ENCODE measurements at places on chromosomes 7 and 10.

DNA sequence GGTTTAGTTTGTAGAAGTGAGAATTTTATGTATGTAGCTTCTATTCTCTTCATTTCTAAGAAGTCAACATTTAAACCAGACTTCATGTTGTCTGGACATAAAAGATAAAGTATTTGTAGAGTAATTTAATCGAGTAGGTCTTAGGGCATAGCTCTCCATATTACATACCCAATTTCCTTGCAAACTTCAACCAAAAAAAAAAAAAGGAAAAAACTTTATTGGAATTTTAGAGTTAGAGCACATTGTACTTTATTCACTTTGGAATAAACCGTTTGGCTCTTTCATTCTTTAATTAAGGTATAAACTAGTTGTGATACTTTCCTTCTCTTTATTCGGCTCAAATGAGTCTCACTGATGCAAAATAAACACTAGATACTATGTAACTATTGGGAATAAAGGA lies 36.0 kb downstream of the PTER start:
- no peak for DNase-seq

DNA sequence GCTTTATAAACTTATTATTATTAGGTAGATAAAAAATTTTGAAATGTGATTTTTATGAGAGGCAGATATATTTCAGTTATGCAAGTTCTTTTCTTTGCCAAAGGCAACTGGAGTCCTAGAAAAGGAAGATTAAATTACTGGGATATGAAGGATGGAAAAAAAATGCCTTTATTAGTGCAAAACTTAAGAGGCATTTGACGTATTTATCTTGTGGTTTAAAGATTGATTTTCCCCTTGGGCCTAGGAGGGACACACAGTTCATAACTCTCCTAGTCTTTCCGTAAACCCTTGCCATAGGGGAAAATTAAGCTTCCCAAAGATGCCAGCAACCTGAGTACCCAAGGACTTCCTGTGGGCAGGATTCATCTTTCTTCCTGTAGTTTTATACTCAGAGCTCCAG lies 3.1 kb upstream of the STEAP4 start:
- DNase-seq: no peak

- DNase-seq: no peak
Observed at GRCh38 chr10:128086003-128086863, 40.0 kb downstream of the MKI67 start.

DNA sequence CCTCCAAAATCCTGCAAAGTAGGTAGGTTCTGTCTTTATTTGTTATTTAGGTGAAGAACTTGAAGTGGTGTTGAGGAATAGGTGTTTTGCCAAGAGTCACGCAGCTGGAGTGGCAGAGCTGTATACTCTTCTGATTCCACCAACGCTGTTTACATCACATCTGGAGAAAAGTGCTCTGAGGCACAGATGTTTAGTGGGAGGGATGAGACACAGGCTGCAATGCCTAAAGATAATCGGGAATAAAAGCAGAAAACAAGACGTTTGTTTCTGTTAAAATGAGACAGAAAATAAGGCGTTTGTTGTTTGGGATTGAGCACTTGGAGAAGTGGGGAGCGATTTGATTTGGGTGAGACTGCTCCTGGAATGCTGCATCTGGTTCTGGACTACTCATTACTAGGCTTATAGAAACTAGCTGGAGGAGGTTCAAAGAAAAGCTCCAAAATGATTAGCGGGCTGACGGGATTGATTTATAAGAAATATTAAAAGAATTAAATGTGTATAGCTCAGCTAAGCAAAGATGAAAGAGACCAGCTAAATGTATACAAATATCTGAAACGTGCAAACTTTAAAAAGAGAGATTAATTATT lies 54.3 kb downstream of the TRUB1 start:
- DNase-seq: no peak

GRCh38 chr10:111548084-111548726 lies 471.4 kb downstream of the ADRA2A start:
- DNase-seq: no peak

GRCh38 chr10:10156917-10157600 lies 860.6 kb upstream of the CELF2 start:
- no peak for DNase-seq

- no peak for DNase-seq
Observed at GRCh38 chr10:71082960-71083715, 129.2 kb upstream of the UNC5B start.

DNA sequence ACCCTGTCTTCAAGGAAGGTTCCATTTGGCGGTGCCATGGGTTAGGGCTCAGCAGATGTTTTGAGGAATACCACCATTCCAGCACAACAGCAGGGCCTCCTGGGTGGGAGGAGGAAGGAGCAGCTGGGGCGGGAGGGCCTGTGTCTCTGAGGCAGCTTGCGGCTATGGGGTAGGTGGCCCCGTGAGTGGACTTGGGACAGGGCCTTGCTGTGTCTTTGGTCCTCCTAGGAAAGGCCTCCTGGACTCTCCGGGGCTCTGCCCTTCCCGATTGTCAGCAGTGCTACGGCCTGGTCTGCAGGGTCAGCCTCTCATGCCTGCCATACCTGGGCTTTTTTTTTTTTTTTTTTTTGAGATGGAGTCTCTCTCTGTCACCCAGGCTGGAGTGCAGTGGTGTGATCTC lies 96.7 kb downstream of the PAXIP1 start:
- DNase-seq: no peak

DNA sequence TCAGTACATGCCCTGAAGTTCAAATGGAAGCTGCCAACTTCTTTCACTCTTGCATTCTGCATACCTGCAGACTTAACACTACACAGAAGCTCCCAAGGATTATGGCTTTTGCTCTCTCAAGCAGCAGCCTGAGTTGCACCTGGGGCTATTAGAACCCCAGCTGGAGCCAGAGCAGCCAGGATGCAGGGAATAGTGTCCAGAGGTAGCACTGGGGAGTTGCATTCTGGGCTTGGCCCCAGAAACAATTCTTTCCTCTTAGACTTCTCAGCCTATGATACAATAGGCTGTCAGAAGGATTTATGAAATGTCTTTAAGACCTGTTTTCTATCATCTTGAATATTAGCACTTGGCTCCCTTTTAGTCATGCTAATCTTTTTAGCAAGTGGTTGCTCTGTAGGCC lies 886.7 kb upstream of the GHITM start:
- no peak for DNase-seq

Data from stimulated activated CD4-positive, alpha-beta T cell treated with anti-CD3 and anti-CD28 coated beads, Interleukin-4, amount 100 ng/mL, for 4 hours (primary cell).